Breast epithelium (tissue), 4 donors: ENCODE measurements at places on chromosomes 3 and 15. TPM values are rescaled to one million over a fixed set of nuclear protein-coding genes. Genes with fewer than 3 reads are reported as not detected.
A peak's percentile ranks its signal among the peaks of the same experiment; 100 is the strongest.

- peak overlapping the region; percentile 23 for H3K4me3 ChIP-seq
- DNase-seq = no peak
- H3K27me3 ChIP-seq = no peaks in the 10 kb centered on the region
- no peaks in the 10 kb centered on the region for H3K36me3 ChIP-seq
- no peak overlapping the region for H3K27ac ChIP-seq
Measured at GRCh38 chr3:14959359-14959943, 12.1 kb downstream of the NR2C2 start.

DNA sequence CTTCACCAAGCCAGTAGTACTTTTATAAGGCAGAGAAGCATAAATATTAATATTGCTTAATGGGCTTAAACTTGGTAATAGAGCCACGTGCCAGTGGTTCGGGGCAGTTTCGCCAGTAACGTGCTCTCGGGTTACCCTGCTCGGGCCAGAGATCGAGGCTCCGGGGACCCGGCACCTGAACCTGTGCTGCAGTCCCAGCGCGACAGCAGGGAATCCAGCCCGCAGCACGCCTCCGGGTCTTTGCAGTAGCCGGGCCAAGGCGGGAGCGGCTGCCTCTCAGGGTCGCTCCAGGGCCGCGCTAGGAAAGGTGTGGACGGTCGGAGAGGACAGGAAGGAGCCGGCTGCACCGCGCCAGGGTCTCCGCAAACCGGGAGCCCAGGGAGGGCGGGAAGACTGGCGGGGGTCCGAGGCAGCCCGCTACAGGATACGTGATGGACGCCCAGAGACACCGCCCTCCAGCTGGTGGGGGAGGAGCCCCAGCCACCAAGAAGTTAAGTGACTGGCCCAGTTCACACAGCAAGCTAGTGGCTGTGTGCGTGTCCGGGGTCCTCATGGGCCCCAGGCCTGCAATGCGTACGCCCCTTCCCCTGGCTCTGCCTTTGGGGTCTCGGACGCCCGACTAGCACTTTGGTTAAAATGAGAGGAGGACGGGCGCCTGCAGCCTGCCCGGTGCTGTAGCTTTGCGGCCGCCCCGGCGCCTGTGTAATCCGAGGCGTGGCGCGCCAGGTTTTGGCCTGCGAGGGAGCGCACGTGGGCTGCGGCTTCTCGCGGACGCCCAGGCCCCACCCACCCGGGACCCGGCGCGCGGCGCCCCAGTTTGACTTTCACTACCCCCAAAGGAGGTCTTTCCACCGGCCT lies 1.2 kb upstream of the PDE8A start:
- peak; percentile 69 for DNase-seq
- peak overlapping the region; percentile 93 for H3K27ac ChIP-seq
- no peaks in the 10 kb centered on the region for H3K27me3 ChIP-seq
- H3K4me3 ChIP-seq = peak overlapping the region; percentile 90
- H3K36me3 ChIP-seq = no peaks in the 10 kb centered on the region
- H3K4me1 ChIP-seq = no peaks in the 10 kb centered on the region

GRCh38 chr3:52270252-52270754 lies 8.1 kb downstream of the WDR82 start:
- peak overlapping the region; percentile 70 for H3K27ac ChIP-seq
- DNase-seq = no peak
- H3K4me3 ChIP-seq = no peak overlapping the region
- no peaks in the 10 kb centered on the region for H3K36me3 ChIP-seq
- H3K27me3 ChIP-seq = no peaks in the 10 kb centered on the region

DNA sequence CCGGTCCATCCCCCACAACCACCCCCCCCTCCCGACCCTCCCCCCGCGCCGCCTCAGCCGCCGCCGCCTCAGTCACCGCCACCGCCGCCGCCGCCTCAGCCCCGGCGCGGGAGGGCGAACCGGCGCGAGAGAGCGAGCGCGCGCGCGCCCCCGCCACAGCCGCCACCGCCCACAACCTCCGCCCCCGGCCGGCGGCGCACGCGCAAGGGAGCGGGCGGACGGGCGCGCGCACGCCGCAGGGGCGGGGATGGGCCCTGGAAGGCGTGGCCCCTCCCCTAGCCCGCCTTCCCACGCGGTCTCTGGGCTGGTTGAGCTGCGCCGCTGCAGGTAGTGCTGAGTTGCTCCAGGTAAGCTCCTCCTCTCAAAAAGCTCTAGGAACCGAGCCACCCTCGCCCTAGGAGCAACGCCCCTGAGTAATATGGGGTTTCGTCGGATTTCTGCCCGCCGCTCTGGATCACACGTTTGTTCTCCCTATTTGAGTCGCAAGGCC lies at the start of gene TMCC1:
Gene TMCC1, minus strand, starts transcription at position 131 of the 490 bp plus-strand sequence.
- H3K27ac ChIP-seq = peak within 1 kb of the TSS; percentile 97
- H3K27me3 ChIP-seq = no peaks in the 10 kb centered on the region
- peak; percentile 87 for DNase-seq
- H3K36me3 ChIP-seq = no peaks in the 10 kb centered on the region
- H3K4me1 ChIP-seq = peaks cover 11% of the 10 kb centered on the region

DNA sequence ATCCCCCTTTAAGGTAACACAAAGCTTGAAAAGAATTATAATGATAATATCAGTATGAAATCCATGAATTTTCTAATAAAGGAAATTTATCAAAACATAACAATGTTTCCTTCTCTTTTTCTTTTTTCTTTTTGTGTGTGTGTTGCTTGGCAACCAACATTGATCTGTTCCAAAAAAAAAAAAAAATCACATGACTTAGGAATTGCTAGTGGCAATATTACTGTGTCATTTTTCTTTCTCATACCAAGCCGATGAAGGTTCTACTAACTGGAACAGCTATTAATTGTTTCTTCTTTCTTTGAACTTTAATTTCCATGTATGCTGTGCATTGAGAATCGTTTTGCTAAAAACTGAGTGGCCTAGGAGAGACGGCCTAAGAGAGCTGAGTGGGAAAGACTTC lies 317.7 kb upstream of the ONECUT1 start:
- DNase-seq = no peak
- no peaks in the 10 kb centered on the region for H3K36me3 ChIP-seq
- peaks cover 7% of the 10 kb centered on the region for H3K27me3 ChIP-seq
- H3K27ac ChIP-seq = no peak overlapping the region

DNA sequence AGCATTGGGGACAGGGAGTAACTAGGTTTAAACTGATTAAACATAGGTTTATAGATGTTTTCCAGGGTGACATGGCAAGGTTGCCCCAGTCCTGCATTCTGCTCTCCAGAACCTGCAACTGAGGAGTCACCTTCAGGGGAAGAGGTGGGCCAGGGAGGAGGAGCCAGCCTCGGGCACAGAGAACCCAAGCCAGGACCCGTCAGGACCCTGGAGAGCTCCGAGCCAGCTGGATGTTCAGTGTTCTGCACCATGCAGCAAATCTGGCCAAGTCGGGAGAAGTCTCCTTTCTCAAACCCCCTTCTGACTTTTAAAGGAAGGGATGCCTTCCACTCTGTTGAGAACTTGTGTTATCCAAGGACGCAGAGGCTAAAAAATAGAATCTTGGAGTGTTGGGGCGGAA lies 62.1 kb upstream of the SLC6A11 start:
- H3K36me3 ChIP-seq = no peaks in the 10 kb centered on the region
- H3K27me3 ChIP-seq = peaks cover 37% of the 10 kb centered on the region
- H3K4me1 ChIP-seq = no peaks in the 10 kb centered on the region
- H3K4me3 ChIP-seq = no peak overlapping the region
- H3K27ac ChIP-seq = no peak overlapping the region

GRCh38 chr15:58962662-58963565 lies 24.5 kb upstream of the RNF111 start:
- no peak overlapping the region for H3K4me3 ChIP-seq
- no peaks in the 10 kb centered on the region for H3K4me1 ChIP-seq
- no peaks in the 10 kb centered on the region for H3K36me3 ChIP-seq
- DNase-seq = no peak
- no peaks in the 10 kb centered on the region for H3K27me3 ChIP-seq

DNA sequence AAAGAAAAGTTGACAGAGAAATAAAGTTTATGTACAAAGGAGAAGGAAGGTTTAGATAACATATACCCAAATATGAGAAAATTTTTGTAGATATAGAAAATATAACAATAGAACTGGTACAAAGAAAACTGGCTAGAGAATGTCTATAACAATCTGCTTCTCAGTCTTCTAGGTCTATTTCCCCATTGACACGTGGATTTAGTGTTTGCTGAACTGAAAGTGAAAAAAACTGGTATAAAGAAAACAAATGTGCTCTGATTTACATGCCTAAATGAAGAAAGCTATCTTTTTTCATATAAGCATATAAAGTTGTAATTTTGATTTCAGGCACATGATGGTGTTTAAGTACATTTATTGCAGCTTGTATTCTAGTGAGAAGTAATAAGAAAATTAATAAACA lies 9.8 kb downstream of the KCNMB2 start:
- H3K4me1 ChIP-seq = no peaks in the 10 kb centered on the region
- H3K36me3 ChIP-seq = no peaks in the 10 kb centered on the region
- no peaks in the 10 kb centered on the region for H3K27me3 ChIP-seq
- no peak for DNase-seq
- H3K4me3 ChIP-seq = no peak overlapping the region

DNA sequence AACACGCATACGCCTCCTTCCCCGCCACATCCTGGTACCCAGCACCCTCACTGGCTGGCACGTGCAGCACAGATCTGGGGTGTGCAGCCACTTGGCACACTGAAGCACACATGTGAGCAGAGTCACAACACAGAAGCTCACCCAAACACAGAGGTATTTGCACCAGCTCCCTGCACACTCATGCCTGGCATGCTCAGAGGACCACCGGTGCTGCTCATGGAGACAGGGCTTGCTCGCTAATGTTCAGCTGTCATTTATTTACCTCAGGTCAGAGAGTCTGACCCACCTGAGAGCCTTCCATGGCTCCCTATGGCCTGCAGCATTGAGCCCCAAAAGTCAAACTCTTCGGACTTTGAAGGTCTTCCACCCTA lies 70.4 kb downstream of the ADAMTS7 start:
- no peak overlapping the region for H3K27ac ChIP-seq
- no peaks in the 10 kb centered on the region for H3K27me3 ChIP-seq
- H3K4me3 ChIP-seq = no peak overlapping the region

- peaks cover 8% of the 10 kb centered on the region for H3K4me1 ChIP-seq
- no peaks in the 10 kb centered on the region for H3K27me3 ChIP-seq
- H3K27ac ChIP-seq = no peak overlapping the region
- DNase-seq = no peak
- no peak overlapping the region for H3K4me3 ChIP-seq
Measured at GRCh38 chr3:16262174-16262573, 2.6 kb downstream of the DPH3 start.

- no peak for DNase-seq
- H3K27ac ChIP-seq = peak overlapping the region; percentile 84
- H3K36me3 ChIP-seq = no peaks in the 10 kb centered on the region
Measured at GRCh38 chr3:37922721-37923568, 61.3 kb downstream of the CTDSPL start.

- no peaks in the 10 kb centered on the region for H3K4me1 ChIP-seq
- H3K4me3 ChIP-seq = no peak overlapping the region
- H3K36me3 ChIP-seq = no peaks in the 10 kb centered on the region
- no peak for DNase-seq
Measured at GRCh38 chr3:14847613-14848541, 29.1 kb downstream of the FGD5 start.

- DNase-seq = no peak
- no peaks in the 10 kb centered on the region for H3K36me3 ChIP-seq
- H3K27me3 ChIP-seq = no peaks in the 10 kb centered on the region
- H3K4me3 ChIP-seq = no peak overlapping the region
- H3K4me1 ChIP-seq = no peaks in the 10 kb centered on the region
- no peak overlapping the region for H3K27ac ChIP-seq
Measured at GRCh38 chr15:89442155-89442554, 54.2 kb downstream of the RHCG start.

- no peak for DNase-seq
- H3K4me1 ChIP-seq = peaks cover 9% of the 10 kb centered on the region
- H3K27me3 ChIP-seq = no peaks in the 10 kb centered on the region
- H3K27ac ChIP-seq = no peak overlapping the region
- no peak overlapping the region for H3K4me3 ChIP-seq
- no peaks in the 10 kb centered on the region for H3K36me3 ChIP-seq
Measured at GRCh38 chr15:68224108-68224507, 5.4 kb downstream of the CLN6 start.

GRCh38 chr3:152650177-152650576 lies 184.8 kb upstream of the P2RY1 start:
- H3K27me3 ChIP-seq = no peaks in the 10 kb centered on the region
- DNase-seq = no peak
- H3K4me1 ChIP-seq = no peaks in the 10 kb centered on the region
- no peak overlapping the region for H3K27ac ChIP-seq

DNA sequence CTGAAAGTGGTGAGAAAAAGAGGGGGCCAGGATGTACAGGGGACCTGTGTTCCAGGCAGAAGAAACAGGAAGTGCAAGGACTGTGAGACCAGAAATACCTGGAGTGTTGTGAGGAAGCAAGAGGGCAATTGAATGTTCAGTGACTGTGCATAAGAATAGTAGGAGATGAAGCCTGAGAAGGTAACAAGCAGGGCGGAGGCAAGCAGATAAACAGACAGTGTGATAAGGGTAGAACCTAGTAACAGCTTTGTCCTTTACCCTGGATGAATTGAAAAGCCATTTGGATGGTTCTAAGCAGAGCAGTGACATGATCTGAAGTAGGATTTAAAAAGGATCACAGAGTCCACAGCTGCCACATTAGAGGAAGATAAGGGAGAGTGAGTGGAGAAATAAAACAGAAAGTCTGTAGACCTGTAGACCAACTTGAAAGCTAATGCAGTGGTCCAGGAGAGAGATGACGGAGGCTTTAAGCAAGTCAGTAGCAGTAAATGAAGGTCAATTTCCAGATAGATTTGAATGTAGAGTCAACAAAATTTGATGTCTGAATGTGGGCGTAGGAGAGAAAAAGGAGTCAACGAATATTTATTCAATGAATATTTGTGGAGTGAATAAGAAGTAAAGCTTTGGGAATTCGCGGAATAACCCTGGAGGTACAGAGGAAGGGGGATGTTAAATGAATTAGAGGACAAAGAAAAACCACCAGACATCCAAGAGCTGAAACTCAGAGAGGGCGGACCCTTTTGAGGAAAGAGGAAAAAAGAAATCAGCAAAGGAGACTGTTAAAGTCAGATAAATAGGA lies 4.2 kb upstream of the PLOD2 start:
- no peaks in the 10 kb centered on the region for H3K36me3 ChIP-seq
- H3K27me3 ChIP-seq = no peaks in the 10 kb centered on the region
- H3K4me3 ChIP-seq = no peak overlapping the region
- no peaks in the 10 kb centered on the region for H3K4me1 ChIP-seq
- no peak for DNase-seq

GRCh38 chr3:24291646-24292045 lies 203.0 kb downstream of the THRB start:
- H3K27me3 ChIP-seq = no peaks in the 10 kb centered on the region
- no peak overlapping the region for H3K27ac ChIP-seq
- H3K4me1 ChIP-seq = peaks cover 13% of the 10 kb centered on the region

GRCh38 chr3:5093731-5094130 lies 28.4 kb upstream of the ARL8B start:
- no peak for DNase-seq
- no peak overlapping the region for H3K4me3 ChIP-seq
- H3K27me3 ChIP-seq = no peaks in the 10 kb centered on the region
- H3K27ac ChIP-seq = no peak overlapping the region

Gene PLSCR2
- 0.73 TPM for total RNA-seq

Gene SH3BP5
- 56.9 TPM for total RNA-seq

Gene UROC1
- not detected for total RNA-seq

Gene CCR3
- total RNA-seq = not detected

Gene TRPM1
- not detected for total RNA-seq

Gene NCEH1
- total RNA-seq = 8.5 TPM

Gene DMXL2
- total RNA-seq = 36.4 TPM

Gene SEMA3G
- 255 TPM for total RNA-seq

Gene MUSTN1
- total RNA-seq = 5.9 TPM

Gene GHSR
- total RNA-seq = not detected

Gene RNF7
- total RNA-seq = 86.8 TPM
